ENCODE measurements at places on chromosomes 16 and 17.
A peak's percentile ranks its signal among the peaks of the same experiment; 100 is the strongest.

- no peak for DNase-seq
Observed at GRCh38 chr17:42708588-42708987, 26.3 kb downstream of the CNTNAP1 start.

DNA sequence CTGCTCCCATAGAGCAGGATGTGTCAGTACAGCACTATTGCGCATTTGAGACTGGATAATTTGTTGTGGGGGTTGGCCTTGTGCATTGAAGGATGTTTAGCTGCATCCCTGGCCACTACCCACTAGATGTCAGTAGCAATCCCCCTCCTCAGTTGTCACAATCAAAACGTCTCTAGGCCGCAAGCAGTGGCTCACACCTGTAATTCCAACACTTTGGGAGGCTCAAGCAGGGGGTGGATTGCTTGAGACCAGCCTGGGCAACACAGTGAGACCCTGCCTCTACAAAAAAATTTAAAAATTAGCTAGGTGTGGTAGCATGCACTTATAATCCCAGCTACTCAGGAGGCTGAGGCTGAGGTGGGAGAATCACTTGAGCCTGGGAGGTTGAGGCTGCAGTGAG is 48.4 kb downstream of the CENPV start:
- no peak for DNase-seq

DNA sequence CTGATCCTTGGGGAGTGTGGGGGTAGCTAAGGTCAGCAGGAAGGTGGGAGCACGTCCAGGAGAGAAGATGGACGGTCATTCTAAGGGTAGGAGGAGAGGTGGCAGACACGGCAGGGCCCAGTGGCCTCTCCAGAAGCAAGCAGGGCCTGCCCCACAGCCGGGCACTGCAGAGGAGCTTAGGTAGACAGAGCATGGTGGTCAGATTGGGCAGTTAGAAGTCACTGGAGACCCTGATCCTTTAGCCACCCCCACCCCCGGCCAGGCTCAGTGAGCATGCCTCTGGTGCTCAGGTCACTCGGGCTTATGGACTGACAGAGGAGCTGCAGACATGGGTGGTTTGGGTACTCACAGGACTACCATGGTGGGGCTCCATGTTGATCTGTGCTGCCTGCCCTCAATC is 26.3 kb downstream of the NLRP1 start:
- DNase-seq: no peak

DNA sequence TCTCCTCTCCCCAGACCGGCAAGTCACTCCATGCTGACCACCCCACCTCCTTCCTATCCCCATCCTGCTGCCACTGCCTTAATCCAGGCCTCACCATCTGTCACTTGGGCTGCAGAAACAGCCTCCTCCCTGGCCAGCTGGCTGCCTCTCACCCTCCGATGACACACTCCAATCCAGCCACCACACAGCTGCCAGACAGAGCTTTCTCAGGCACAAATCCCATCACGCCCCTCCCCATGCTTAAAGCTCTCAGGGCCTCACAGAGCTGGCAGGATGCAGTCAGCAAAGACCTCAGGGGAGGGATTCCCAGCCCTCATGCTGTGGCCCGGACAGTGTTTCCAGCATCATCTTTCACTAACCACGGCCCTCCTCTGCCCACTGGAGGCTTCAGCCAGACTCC is 13.7 kb downstream of the CAMKK1 start:
- DNase-seq: no peak

GRCh38 chr17:77098884-77099545 is 41.8 kb upstream of the SEC14L1 start:
- DNase-seq: no peak

- DNase-seq: no peak
Observed at GRCh38 chr17:79683365-79683764, 47.4 kb upstream of the ENPP7 start.

GRCh38 chr17:66829386-66829864 is 5.5 kb upstream of the CACNG5 start:
- DNase-seq: peak; percentile 79

DNA sequence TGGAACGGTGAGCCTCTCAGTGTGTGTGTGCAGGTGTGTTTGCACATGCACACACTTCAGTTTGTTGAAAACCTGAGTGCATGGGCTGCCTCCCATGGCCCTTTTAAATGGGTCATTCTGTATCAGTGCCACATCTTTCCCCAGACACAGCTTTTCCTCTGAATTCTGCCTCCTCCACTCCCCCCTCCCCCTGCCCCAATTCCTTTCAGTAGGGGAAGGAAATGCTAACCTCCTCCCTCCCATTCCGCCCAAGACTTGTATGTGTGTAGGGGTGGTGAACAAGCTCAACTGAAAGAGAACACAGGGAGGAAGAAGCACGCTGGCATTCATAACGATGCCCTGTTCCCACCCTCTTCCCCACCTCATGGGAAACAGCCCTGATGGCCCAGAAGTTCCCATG is 34.3 kb downstream of the C17orf75 start:
- DNase-seq: no peak

GRCh38 chr16:47687694-47688093 is 226.6 kb downstream of the PHKB start:
- DNase-seq: no peak

DNA sequence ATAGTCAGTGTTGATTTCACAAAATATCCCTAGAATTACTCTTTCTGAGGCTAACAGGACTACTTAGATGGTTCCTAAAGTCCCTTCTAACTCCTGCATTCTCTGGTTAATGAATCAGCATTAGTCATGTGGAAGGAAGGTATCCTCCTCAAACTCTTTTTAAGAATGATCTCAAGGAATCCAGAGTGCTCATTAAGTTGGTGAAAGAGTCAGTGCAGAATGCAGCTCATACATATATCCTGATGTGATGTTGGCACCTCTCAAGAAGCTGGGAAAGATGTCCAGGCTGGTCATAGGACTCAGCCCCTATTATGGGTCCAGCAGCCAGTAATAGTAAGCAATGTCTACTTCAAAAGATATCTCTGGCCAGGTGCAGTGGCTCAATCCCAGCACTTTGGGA is 65.5 kb downstream of the PIGL start:
- DNase-seq: no peak

- no peak for DNase-seq
Observed at GRCh38 chr16:65315081-65315780, 193.4 kb upstream of the CDH11 start.

- no peak for DNase-seq
Observed at GRCh38 chr16:14029658-14030057, 41.5 kb upstream of the MRTFB start.

DNA sequence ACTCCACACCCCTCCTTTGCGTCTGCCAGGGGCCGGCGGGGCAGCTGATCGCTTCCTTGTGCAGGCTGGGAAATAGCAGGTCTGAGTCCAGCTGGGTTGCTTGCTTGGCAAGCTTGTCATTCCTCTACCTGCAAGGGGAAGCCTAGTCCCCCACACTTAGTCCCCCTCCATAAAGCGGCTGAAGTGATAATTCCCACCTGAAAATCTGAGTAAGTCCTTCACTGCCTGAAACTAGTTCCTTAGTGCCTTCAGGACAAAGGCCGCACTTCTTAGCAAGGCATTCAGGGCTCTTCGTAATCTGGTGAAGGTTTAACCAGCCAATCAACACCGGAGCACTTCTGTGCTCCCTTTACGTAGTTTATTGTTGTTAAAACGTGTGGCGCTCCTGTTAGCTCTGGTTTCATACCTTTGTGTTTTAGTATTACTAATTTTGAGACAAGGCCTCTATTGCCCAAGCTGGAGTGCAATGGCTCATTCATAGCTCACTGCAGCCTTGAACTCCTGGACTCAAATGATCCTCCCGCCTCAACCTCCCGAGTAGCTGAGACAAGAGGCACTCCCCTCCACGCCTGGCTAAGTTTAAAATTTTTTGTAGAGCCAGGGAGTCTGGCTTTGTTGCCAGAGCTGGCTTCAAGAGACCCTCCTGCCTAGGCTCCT is 817 bp downstream of the PSKH1 start:
- no peak for DNase-seq

GRCh38 chr17:21029036-21029435 is 13.8 kb downstream of the USP22 start:
- no peak for DNase-seq

DNA sequence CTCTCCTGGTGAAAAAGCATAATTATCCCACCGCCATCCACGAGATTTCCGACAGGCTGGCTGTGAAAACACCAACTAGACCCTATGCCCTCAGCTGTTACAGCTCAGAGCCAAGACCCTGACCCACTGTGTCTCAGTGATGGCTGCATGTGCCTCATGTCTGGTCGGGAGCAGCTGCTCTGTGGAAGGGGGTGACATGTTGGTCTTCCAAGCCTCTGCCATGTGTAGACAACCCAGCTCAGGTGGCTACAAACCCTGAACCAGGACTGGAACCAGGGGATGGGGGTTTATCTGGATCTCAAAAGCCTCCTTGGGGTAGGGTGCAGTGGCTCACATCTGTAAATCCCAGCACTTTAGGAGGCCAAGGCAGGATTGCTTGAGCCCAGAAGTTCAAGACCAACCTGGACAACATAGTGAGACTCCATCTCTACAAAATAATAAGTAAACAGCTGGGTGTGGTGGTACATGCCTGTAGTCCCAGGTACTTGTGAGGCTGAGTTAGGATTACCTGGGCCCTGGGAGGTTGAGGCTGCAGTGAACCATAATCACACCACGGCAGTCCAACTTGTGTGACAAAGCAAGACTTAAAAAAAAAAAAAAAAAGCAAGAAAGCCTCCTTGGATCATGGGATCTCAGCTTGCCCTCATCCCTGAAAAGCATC is 220.3 kb downstream of the CPPED1 start:
- DNase-seq: no peak

DNA sequence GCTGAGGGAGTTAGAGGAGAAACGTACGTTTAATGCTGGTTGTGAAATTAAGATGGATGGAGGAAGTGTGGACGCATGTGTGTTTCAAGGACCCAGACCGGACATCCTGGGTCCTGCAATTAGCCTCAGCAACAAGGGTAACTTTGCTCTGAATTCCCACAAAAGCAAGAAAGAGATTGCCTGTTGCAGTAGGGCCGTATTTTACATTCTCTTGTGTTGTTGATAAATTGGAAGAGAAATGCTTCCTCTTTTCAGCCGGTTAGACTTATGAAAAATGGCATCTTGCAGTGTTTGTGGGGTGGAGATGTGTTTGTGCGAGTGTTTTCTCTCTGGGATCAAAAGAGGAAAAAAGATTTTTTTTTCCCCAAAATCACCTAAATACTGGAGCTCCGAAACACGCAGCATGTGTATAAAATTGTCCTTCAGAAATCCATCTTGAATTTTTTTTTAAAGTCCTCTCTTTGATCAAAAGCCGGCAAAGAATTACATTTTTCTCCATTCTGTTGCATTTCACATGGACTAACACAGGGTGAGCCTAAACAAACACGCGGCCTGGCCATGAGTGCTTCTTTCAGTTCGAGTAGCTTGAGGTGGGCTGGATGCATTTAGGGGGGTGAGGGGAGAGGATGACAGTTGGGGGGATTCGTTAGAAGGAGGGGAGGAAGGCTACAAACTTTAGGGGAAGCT is 251.6 kb downstream of the C16orf95 start:
- DNase-seq: no peak

GRCh38 chr17:18070861-18071340 is 16.8 kb upstream of the DRG2 start:
- no peak for DNase-seq

DNA sequence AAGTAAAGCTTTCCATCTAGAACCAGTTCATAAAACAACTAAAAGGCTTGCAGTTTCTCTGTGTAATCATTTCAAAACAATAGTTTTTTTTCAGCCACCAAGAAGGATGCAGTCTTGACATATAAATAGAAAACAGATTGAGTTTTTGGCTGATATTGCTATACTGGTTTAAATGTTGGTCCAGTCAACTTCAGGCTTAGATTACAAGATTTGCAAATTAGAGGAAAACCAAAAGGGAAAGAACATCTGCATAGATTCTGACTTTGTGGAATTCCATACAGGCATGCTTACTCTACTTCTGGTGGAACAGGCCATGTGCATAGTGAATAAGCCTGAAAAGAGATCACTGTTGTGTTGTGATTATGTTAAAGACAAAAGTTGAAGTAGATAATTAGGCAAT is 150.3 kb downstream of the BCAS3 start:
- DNase-seq: no peak

DNA sequence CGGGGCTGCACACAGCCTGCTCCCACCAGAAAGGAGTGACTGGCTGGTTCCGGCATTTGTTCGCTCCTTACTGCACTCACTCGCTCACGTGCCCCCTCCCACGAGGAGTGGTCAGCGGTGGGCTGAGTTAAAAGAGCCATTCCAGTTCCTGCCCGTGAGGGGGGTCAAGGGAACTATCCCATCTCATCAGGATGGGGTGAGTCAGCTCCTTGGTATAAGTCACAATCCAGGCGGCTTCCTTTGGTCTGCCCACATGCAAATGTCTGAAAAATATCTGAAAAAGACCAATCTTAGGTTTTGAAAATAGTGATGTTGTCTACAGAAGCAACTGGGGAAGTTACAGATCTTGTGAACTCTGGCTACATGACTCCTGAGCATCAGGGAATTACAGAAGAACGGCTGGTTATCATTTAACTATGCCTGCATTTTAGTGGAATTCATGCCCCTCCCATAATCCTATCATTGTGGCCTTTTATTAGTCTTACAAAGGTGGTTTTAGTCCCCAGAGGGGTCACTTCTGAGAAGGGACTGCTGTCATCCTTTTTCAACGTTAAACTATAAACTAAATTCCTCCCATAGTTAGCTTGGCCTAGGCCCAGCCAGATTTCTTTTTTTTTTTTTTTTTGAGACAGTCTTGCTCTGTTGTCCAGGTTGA is 9.8 kb upstream of the TNFSF12 start:
- DNase-seq: no peak

Measured in H1 (cell line).